HuH-7.5 (cell line): ENCODE measurements at places on chromosomes 5 and 9.
A peak's percentile ranks its signal among the peaks of the same experiment; 100 is the strongest.

GRCh38 chr5:153573326-153574033, 83.0 kb downstream of the GRIA1 start:
- no peak for DNase-seq

- no peak for DNase-seq
Measured at GRCh38 chr5:3320317-3320875, 275.2 kb upstream of the IRX1 start.

- no peak for DNase-seq
Measured at GRCh38 chr5:178192244-178192643, 5.1 kb upstream of the GMCL2 start.

DNA sequence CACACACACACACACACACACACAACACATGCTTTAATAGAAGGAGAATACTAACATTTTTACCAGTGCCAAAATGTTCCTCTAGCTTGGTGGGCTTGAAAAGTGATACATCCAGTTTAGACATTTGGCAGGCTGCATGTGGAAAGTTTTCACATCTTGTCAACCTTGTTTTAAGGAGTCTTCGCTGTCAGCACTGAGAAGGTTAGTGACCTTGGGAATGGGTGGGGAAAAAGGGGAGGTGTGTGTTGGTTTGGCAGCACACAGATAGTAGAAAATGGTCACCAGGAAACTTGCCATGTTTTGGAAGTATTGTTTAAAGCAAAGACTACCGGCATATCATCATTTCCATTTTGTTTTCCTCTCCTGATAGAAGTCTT, 346.5 kb upstream of the ADAMTSL1 start:
- no peak for DNase-seq

DNA sequence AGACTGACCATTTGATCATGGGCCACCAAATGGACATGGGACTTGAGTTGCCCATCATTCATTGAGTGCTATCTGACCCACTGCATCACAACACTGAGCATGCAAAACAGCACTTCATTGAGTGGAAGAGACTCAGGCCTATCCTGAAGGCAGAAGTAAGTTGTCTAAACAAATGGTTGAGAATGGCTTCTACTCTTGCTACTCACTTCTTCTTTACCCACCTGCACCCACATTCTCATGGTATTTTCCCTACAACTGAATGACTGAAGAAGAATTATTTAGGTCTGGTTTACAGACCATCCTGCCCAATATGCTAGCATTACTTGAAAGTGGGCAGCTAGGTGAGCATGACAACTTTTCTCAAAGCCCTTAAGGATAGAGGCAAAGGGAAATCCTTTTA, 41.0 kb upstream of the PIP5K1B start:
- no peak for DNase-seq

DNA sequence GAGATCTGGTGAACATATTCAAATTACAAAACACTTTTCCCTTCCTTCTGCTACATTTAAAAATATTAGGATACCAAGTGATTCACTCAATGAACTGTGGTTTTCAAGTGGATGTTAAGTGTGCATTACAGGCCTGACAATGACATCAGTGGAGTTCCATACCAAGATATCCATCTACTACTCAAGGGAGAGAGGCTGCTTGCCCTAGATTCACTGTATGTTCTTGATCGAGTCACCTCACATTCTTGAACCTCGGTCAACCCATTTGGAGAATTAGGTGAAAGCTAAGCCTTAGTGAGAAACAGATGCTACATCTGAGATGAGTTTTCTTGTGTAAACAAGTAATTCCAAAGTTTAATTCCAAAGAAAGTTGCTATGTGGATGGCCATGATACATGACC, 142.2 kb downstream of the FGF10 start:
- DNase-seq = no peak

GRCh38 chr9:124507880-124508423, 753 bp upstream of the NR5A1 start:
- peak; percentile 10 for DNase-seq

DNA sequence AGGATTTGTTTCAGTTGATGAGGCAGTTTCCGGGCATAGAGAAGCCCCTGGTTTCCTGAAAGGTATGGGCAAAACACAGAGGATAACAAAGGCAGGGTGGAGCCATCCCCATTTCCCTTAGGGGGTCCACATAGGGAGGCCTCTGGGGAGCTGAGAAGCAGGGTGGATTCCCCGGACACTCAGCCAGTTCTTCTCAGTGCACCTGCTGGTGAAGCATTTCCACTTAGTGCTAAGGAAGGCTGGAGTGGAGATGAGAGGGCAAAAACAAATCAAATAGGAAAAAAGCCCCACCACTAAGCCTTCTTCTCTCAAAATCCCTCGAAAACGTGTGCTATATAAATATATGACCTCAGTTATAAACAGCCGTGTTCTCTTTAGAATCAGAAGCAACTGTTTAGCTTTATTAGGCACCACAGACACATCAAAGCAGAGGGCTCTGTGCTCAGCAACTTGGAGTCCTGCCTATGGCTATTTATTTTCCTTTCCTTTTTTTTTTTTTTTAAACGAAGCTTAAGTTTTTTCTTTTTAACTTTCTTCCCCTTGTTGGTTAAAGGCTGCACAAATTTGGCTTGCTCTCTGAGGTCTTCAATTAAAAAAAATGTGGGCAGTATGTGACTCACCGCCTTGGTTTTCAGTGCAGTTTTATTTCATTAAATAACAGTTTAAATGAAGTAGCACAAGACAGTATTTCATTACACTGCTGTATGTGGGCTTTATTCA, 67.7 kb downstream of the PRDM6 start:
- DNase-seq = no peak

- DNase-seq = no peak
Measured at GRCh38 chr5:60487885-60488442, 212.0 kb downstream of the DEPDC1B start.

- DNase-seq = no peak
Measured at GRCh38 chr9:31730398-31730797, 654.0 kb upstream of the ACO1 start.

DNA sequence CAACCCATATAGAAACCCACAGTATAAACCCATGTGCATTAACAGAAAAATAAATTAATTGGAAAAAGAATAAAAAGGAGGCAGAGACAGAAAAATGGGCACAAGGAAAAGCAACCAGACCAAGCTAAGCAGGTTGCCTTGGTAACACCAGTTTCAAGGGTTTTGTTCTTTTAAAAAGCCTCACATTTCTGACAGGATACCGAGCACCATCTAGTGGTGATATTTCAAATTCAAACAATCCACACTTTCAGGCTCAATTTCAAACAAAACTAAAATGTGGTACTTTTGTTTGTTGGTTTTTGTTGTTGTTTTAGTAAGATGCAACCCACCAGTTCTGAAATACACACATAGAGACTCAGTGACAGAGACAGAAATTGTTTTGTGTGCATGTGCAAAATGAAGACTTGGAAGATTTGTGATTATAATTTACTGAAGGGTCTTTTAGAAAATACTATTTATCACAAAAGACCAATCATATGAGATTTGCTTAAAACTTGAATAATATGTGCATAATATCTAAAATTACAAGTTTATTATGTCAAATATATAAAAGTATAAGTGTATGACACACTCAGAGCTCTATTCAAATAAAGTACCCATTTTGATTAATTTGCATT, 318.2 kb downstream of the SLCO4C1 start:
- DNase-seq = peak; percentile 16

- no peak for DNase-seq
Measured at GRCh38 chr5:82045554-82046275, 73.9 kb downstream of the ATG10 start.

- DNase-seq = no peak
Measured at GRCh38 chr5:68264024-68264956, 48.7 kb downstream of the PIK3R1 start.

- DNase-seq = no peak
Measured at GRCh38 chr5:152549709-152550108, 144.6 kb upstream of the NMUR2 start.

GRCh38 chr5:10812218-10812617, 51.2 kb upstream of the DAP start:
- DNase-seq = no peak

DNA sequence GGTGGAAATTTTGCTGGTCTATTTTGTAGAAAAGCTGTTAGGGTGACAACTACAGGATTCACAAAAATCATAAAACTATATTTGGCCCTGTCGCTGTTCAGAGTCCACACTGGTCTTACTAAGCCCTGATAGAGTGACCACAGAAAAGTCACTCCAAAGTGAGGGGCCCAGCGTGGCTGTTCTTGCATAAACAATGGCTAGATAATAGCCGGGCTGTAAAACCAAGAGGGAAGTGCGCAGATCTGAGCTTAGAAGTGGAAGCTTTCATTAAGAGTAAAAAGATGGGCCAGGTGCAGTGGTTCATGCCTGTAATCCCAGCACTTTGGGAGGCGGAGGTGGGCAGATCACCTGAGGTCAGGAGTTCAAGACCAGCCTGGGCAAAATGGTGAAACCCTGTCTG, 15.5 kb upstream of the CTSL start:
- no peak for DNase-seq

GRCh38 chr9:127090341-127090985, 32.0 kb downstream of the ANGPTL2 start:
- no peak for DNase-seq

DNA sequence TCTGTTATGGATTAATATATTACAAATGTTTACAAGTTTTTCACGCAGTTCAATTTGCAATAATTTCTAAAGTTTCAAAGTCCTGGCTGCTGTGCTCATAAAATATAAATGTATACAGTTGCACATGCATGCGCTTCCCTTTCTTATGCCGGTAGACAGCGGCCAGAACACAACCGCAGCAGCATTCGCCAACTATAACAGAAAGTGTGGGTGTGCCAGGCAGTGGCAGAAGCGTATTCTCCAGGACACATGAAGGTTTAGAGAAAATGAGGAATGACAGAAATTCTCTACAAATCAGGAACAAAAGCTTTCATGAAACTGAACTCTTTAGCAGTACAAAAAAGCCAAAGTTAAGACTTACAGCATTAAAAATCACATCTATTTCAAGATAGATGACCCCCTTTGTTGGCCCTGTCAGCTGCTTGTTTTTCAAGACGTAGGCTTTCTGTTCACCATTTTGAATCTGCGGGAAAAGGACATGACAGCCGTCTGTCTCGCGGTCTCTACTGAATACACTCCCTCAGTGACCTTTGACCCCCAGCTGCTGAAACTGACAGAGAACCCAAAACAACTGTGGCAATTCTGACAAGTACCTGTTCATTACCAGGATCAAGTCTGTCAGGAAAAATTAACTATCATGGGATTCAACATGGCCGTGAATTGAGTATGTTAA, 252.2 kb downstream of the SLF1 start:
- DNase-seq = no peak

DNA sequence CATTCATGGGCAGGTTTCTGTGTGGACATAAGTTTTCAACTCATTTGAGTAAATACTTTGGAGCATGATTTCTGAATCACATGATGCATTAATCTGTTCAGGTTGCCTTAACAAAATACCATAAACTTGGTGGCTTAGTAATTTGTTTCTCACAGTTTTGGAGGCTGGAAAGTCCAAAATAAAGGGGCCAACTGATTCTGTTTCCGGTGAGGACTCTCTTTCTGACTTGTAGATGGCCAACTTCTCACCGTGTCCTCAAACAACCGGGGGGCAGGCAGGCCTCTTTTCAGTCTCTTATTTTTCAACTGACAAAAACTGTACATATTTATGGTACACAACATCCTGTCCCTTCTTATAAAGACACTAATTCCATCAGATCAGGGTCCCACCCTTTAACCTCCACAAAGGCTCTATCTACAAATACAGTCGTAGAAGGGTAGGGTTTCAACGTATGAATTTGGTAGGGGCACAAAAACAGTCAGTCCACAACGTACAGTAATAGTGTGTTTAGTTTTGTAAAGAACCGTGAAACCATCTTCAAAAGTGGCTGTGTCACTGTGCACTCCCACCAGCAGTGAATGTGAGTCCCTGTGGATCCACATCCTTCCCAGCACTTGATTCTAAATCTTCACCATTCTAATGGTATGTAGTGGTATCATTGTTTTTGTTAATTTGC, 37.2 kb downstream of the MLLT3 start:
- DNase-seq = no peak

- no peak for DNase-seq
Measured at GRCh38 chr9:80586786-80587330, 1015.1 kb downstream of the TLE4 start.

DNA sequence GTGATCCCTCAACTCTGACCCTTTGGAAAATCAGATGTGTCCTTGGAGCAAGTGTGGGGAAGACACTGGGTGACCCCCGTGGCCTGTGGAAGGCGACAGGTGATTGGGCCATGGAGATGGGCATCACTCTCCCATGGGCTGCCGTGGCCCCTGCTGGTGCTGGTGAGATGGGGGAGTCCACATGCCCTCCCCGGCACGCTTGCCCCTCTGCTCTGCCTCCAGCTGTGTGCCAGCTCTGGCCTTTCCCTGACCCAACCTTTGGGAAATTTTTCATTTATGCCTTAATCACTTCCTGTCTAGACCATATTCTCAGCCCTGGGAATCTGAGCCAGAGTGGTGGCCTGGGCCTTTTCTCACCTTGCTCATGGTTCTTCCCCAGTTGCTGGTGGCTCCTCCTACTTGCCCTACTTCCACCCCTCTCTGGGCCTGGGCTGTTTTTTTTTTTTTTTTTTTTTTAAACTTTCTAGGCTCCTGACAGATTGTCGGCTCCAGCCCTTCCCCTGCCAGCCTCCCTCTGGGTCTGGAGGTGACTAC, 56.6 kb downstream of the RGS3 start:
- DNase-seq = no peak

DNA sequence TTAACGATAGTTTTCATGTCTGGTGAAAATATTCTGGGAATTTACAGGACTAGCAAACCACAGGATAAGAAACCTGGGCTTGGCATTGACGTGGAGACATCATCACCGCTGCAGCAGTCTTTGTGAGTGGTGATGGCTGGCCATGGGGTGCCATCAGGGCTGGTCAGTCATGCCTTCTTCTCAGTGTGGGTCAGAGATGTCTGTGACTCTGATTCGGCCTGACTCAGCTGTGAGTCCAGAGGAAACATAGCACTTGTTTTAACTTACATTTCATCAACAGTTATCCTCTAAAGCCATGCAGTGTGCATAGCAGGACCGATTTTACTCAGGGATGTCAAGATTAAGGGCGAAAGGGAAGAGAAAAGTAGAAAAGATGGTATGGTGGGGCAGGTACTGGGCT, 33.2 kb upstream of the CYFIP2 start:
- no peak for DNase-seq

DNA sequence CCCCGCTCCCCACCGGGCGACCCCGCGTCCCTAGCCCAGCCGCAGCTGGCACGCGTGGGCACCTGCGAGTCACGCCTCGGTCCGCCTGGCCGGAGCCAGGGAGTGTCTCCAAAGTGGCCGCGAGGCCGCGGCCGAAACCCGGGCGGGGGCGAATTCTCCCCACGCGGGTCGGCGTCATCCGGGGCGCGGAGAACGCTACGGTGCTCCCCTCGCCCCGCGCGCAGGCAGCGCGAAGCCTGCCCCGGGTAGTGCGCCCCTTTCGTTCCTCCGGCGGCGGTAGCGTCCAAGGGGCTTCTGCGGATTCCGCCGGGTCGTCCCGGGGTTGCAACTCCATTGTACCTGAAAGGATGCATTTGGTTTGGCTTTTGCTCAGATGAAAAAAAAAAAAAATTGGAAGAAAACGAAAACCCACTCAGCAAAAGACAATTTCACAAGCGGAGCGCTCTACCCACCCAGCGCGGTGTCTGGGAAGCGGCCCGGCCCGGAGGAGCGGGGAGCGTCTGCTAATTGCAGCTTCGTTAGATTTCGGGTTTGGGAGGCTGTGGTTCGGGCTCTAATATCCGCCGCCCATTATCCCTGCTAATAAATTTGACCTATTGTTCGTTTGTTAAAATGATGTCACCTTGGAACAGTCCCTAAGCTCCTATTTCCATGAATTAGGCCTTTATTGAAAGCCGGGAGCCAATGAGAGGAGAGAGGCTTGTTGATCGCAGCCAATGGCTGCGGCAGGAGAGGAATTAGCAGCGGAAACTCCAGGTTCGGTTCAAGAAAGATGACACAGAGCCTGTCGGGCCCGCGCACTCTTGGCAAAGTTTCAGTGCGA, at the start of gene TLX3:
Gene TLX3 (plus strand): TSS at position 796 of the 823 bp plus-strand sequence. CDS start 118 bp downstream, outside the sequence.
- no peak for DNase-seq
